Right atrium auricular region (tissue), 2 donors: ENCODE measurements at places on chromosomes 4 and X. TPM values are rescaled to one million over a fixed set of nuclear protein-coding genes. Genes with fewer than 3 reads are reported as not detected.

- no peak for DNase-seq
- no peaks in the 10 kb centered on the region for H3K4me1 ChIP-seq
- H3K27ac ChIP-seq, result no peak overlapping the region
- no peaks in the 10 kb centered on the region for H3K27me3 ChIP-seq
These were observed 104.9 kb upstream of the PSAPL1 start for GRCh38 chr4:7539659-7540058.

GRCh38 chr4:108303488-108304177 lies 134.9 kb upstream of the LEF1 start:
- H3K27me3 ChIP-seq, result no peaks in the 10 kb centered on the region
- H3K4me3 ChIP-seq, result no peak overlapping the region
- no peak overlapping the region for H3K27ac ChIP-seq
- H3K36me3 ChIP-seq, result no peaks in the 10 kb centered on the region

The H2AZ1 gene
- 128 TPM for total RNA-seq

GRCh38 chrX:154125391-154126040 lies 18.5 kb upstream of the OPN1LW start:
- no peak overlapping the region for H3K4me3 ChIP-seq
- H3K4me1 ChIP-seq, result no peaks in the 10 kb centered on the region
- peak overlapping the region; percentile 31 for H3K27ac ChIP-seq
- H3K27me3 ChIP-seq, result no peaks in the 10 kb centered on the region

DNA sequence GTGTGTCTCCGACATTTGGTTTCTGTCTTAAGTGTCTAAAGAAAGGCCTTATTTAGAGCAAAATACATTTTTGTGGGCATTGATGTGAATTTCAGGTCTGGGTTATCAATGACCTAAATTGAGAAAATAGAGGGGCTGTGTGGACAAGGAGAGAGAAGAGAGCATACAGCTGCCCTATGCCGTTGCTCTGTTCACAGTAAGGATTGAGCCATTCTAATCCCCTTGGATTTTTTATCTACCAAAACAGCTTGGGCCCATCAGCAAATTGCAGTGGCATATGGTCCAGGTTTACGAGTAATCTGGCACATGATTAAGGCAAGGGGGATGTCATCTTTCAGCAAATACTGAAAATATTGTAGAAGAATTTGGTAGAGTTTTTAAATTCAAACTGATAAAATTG lies 210.2 kb downstream of the ANTXR2 start:
- no peaks in the 10 kb centered on the region for H3K4me1 ChIP-seq
- no peak for DNase-seq
- no peak overlapping the region for H3K27ac ChIP-seq

- no peaks in the 10 kb centered on the region for H3K36me3 ChIP-seq
- no peak overlapping the region for H3K4me3 ChIP-seq
- H3K27me3 ChIP-seq, result no peaks in the 10 kb centered on the region
- no peaks in the 10 kb centered on the region for H3K4me1 ChIP-seq
- no peak for DNase-seq
- H3K27ac ChIP-seq, result no peak overlapping the region
These were observed 200.7 kb upstream of the NPY2R start for GRCh38 chr4:155007660-155008176.

The ZMAT1 gene
- total RNA-seq, result 4.4 TPM

DNA sequence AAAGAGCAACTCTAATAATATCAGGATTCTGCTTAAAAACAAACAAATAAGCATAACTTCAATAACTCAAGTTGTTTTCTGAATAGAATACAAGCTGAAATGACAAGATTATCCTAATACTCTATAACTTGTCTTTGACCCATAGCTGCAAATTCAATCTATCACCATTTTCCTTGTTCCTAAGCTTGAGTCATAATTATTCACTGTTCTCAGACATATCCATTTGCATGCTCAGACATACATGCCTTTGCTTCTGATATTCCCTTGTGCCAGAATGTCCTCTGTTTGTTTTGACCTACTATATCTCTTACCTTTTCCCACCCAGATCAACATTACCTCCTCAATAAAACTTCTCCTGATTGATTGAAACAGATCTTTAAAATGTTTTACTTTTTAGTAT lies 109.7 kb downstream of the SNCA start:
- no peaks in the 10 kb centered on the region for H3K36me3 ChIP-seq
- H3K4me1 ChIP-seq, result no peaks in the 10 kb centered on the region
- H3K27ac ChIP-seq, result no peak overlapping the region
- H3K27me3 ChIP-seq, result no peaks in the 10 kb centered on the region

The STAP1 gene
- not detected for total RNA-seq

DNA sequence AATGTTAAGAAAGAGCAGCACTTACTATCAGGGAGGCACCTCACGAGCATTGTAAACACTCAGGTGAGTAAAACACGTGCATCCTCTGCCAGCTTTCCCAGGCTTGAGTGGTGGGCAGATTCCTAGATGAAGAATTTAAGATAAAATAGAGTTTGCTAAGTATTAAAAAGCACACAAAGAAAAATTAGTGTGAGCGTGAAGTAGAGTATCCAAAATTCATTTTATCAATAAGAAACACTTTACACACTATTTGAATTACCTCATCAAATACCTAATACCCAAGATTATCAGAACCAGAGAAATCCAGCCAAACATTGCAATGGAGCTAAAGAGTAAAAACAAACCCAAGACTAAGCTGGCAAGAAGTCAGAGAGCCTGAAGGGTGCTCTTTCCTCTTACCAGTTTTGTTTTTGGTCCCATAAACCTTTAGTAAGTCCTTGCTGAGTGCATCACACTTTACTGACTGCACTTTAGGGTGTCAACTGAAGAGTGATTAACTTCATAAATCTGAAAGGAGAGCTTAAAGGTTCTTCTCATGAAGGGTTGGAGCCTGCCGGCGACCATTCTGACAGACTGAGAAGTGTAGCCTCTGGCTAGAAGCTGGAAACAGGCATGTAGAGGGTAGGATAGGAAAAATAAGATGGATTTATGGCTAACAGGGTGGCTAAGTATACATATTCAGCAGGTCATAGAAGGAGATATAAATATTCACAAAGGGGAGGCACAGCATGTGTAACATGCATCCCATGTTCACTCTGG lies 151.1 kb downstream of the SLC7A11 start:
- no peaks in the 10 kb centered on the region for H3K4me1 ChIP-seq
- no peaks in the 10 kb centered on the region for H3K36me3 ChIP-seq
- no peak for DNase-seq
- no peak overlapping the region for H3K27ac ChIP-seq
- no peaks in the 10 kb centered on the region for H3K27me3 ChIP-seq

The ASB11 gene
- total RNA-seq, result 57.1 TPM

DNA sequence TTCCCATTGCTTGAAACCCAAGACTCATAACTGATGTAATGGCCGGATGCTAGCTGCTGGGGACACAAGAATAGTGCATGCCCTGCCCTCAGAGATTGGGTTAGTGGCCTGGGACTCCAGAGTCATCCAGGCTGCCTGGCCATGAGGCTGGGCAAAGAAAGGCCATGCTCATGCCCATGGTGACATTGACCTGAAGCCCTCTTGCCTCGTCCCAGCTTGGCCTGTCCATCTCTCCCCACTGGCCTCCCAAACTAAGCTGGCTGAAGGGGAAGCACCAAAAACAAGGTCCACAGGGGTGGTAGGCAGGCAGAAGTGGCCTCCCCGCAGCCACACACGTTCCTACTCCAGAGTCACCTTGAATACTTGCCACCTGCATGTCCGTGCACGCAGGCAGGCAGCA lies 141.8 kb downstream of the EVC2 start:
- no peaks in the 10 kb centered on the region for H3K27me3 ChIP-seq
- H3K36me3 ChIP-seq, result peaks cover 20% of the 10 kb centered on the region
- no peak overlapping the region for H3K27ac ChIP-seq
- no peak overlapping the region for H3K4me3 ChIP-seq

GRCh38 chrX:150052226-150052625 lies 113.9 kb upstream of the EOLA2 start:
- no peaks in the 10 kb centered on the region for H3K27me3 ChIP-seq
- no peak overlapping the region for H3K27ac ChIP-seq
- no peak overlapping the region for H3K4me3 ChIP-seq
- no peaks in the 10 kb centered on the region for H3K36me3 ChIP-seq
- no peak for DNase-seq
- H3K4me1 ChIP-seq, result no peaks in the 10 kb centered on the region

DNA sequence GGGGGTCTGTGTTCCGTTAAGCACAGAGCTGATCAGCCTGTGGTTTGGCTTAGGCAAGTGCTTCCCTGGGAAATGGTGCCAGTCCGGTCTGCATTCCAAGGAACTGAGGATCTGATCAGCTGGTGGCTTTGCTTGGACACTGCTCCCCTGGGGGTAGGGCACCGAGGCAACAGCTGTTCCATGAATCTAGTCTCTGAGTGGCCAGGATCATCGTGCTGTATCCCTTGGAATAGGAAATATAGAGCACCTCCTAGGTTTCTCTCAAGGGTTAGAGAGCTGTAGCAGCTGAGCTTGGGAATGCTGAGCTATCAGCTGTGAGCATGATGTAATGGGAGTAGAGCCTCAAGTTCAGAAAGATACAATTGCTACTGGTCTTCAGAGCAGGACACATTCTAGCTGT lies 863.9 kb downstream of the RAPGEF2 start:
- H3K4me3 ChIP-seq, result no peak overlapping the region
- H3K36me3 ChIP-seq, result no peaks in the 10 kb centered on the region

GRCh38 chrX:68203211-68203610 lies 230.1 kb downstream of the OPHN1 start:
- no peaks in the 10 kb centered on the region for H3K4me1 ChIP-seq
- H3K4me3 ChIP-seq, result no peak overlapping the region
- no peaks in the 10 kb centered on the region for H3K36me3 ChIP-seq
- no peaks in the 10 kb centered on the region for H3K27me3 ChIP-seq
- H3K27ac ChIP-seq, result no peak overlapping the region

GRCh38 chr4:174996079-174996478 lies 77.9 kb downstream of the ADAM29 start:
- no peaks in the 10 kb centered on the region for H3K27me3 ChIP-seq
- H3K27ac ChIP-seq, result no peak overlapping the region
- DNase-seq, result no peak
- H3K4me3 ChIP-seq, result no peak overlapping the region
- no peaks in the 10 kb centered on the region for H3K36me3 ChIP-seq

The AMTN gene
- total RNA-seq, result not detected

- H3K27me3 ChIP-seq, result no peaks in the 10 kb centered on the region
- H3K4me1 ChIP-seq, result no peaks in the 10 kb centered on the region
- H3K36me3 ChIP-seq, result no peaks in the 10 kb centered on the region
- no peak overlapping the region for H3K4me3 ChIP-seq
These were observed 1.3 kb downstream of the SLC9A7 start for GRCh38 chrX:46757593-46757992.

The AR gene
- 7.9 TPM for total RNA-seq

DNA sequence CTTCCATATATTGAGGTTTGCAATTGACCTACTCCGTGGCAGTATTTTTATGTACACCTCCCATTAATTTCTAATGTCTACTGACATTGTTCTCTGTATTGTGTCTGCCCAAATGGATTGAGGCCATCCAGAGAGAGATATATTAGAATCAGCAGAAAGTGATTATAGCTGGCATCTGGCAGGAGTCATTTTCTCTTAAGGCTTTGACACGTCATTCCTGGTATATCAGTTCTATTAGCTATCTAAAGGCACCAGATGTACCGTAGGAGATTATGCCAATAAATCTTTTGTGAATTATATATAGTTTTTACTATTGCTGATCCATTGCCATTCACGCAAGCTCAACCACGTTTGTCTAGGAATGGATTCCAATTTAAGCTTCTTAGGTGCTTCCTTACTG lies 1026.4 kb upstream of the IGFBP7 start:
- no peak overlapping the region for H3K27ac ChIP-seq
- H3K36me3 ChIP-seq, result no peaks in the 10 kb centered on the region

GRCh38 chr4:24179201-24179840 lies 289.5 kb upstream of the PPARGC1A start:
- no peaks in the 10 kb centered on the region for H3K4me1 ChIP-seq
- no peak overlapping the region for H3K27ac ChIP-seq
- H3K27me3 ChIP-seq, result no peaks in the 10 kb centered on the region
- no peak overlapping the region for H3K4me3 ChIP-seq
- no peaks in the 10 kb centered on the region for H3K36me3 ChIP-seq

The ASB12 gene
- total RNA-seq, result 0.85 TPM

GRCh38 chrX:76555816-76556215 lies 128.3 kb downstream of the MAGEE1 start:
- no peaks in the 10 kb centered on the region for H3K4me1 ChIP-seq
- DNase-seq, result no peak
- H3K27me3 ChIP-seq, result no peaks in the 10 kb centered on the region
- H3K27ac ChIP-seq, result no peak overlapping the region

- no peaks in the 10 kb centered on the region for H3K4me1 ChIP-seq
- H3K4me3 ChIP-seq, result no peak overlapping the region
- no peak overlapping the region for H3K27ac ChIP-seq
- no peaks in the 10 kb centered on the region for H3K27me3 ChIP-seq
- DNase-seq, result no peak
These were observed 947.1 kb upstream of the HS3ST1 start for GRCh38 chr4:12375805-12376204.

The XAGE1A gene
- total RNA-seq, result not detected

DNA sequence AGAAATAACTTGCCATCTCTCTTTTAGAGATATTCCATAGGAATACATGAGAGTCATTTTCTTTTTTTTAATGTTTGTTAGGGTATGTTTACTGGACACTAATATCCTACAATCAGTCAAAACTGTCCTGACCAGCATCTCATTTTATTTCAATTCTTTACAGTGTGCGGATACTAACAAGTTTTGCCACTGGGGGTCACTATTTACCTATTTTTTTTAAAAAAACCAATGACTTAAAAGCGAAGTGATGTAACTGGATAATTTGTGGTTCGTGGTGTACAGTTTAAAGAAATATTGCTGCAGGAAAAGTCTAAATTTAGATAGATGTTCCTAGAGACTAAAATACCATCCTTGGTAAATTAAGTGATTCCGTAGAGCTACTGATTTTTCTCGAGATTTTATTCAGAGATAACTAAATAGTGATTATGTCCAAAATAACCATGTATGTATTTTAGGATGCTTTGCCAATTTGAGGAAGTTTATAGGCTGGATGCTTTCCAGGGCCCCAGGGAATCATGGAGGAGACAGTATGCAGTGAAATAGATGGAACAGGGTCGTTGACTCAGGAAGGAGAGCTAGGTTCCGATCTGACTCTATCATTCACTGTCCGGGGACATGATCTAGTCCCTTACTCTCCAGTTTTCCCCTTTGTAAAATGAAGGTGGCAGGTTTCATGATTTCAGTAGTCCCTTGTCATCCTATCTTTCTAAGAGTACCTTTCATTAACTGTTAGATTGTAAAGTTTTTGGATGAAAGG lies 34.0 kb upstream of the GNPDA2 start:
- H3K4me3 ChIP-seq, result no peak overlapping the region
- no peaks in the 10 kb centered on the region for H3K36me3 ChIP-seq
- peaks cover 4% of the 10 kb centered on the region for H3K4me1 ChIP-seq
- no peak for DNase-seq

DNA sequence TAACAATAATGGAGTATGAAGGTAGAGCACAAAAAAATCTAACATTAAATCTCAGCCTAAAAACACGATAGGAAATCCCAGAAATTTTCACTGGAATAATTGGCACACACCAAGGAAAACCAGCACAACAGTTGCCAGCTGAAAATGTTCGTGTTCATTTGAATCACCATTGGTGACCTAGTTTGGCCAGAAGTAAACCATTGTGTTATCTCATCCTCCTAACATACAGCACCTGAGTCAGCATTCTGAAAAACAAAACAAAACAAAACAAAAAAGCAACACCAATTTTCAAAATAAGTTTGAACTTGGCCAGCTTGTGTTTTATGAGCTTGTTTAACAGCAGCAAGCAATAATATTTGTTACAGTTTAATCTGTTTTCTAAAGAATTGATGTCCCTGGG lies 41.1 kb downstream of the UCHL1 start:
- no peaks in the 10 kb centered on the region for H3K36me3 ChIP-seq
- H3K27ac ChIP-seq, result no peak overlapping the region
- no peak overlapping the region for H3K4me3 ChIP-seq
- H3K4me1 ChIP-seq, result no peaks in the 10 kb centered on the region
- no peaks in the 10 kb centered on the region for H3K27me3 ChIP-seq
- no peak for DNase-seq
